ENCODE measurements at places on chromosomes 3 and 15. TPM values are rescaled to one million over a fixed set of nuclear protein-coding genes. Genes with fewer than 3 reads are reported as not detected.
A peak's percentile ranks its signal among the peaks of the same experiment; 100 is the strongest.

Gene SMCO1
- not detected for total RNA-seq

GRCh38 chr3:131283862-131284261, 97.7 kb upstream of the NUDT16 start:
- DNase-seq = no peak

DNA sequence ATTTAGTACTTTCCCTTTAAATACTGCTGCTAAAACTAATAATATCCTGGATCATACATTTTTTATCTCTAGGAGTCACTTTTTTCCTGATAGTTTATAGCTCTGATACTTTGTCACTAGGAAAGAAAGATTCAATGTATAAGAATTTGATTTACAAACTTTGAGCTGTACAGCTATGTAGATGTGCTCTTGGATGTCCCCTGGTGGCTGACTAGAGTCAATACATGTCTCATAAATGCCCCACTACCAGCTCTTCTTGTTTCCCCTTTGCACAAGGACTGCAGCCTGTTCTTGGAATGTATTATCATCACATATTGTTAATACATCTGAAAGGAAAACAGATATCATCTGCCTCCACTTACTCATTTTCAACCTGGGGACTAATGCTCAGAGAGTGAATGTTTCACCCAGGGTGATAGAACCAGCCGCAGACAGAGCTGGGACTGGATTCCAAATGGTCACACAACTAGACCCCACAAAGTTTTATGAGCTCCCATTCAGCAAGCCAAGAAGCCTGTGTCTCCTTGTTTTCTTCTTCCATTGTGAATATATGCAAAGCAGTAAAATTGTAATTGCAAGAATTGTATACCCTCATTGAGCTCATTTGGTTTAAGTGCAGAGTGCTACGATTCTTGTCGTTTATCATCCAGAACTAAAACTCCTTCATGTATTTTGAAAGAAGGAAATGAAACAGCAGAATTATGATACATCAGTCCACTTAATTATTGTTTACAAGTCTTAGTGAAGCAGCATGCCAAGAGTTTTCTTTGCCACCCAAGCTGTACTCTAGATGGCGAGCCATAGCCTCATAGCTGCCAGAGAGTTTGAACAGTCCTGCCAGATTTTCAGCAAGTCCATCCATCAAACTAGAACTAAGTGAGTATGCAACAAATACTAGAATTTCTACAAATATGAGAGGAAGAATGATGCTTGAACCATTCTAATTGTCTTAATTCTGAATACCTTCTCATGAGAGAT, 261.6 kb upstream of the LMCD1 start:
- peak; percentile 62 for DNase-seq

GRCh38 chr3:67389176-67389575, 265.2 kb downstream of the SUCLG2 start:
- no peak for DNase-seq

Gene KLHL40
- total RNA-seq = not detected

GRCh38 chr15:26453914-26454313, 319.0 kb downstream of the GABRB3 start:
- DNase-seq = no peak

Gene PRR20G
- total RNA-seq = not detected

GRCh38 chr3:41362638-41363559, 163.6 kb downstream of the CTNNB1 start:
- DNase-seq = no peak

Measured in Calu3 (cell line).